LHCN-M2 (cell line): ENCODE measurements at places on chromosomes 7 and 10. TPM values are rescaled to one million over a fixed set of nuclear protein-coding genes. Genes with fewer than 3 reads are reported as not detected.
A peak's percentile ranks its signal among the peaks of the same experiment; 100 is the strongest.

DNA sequence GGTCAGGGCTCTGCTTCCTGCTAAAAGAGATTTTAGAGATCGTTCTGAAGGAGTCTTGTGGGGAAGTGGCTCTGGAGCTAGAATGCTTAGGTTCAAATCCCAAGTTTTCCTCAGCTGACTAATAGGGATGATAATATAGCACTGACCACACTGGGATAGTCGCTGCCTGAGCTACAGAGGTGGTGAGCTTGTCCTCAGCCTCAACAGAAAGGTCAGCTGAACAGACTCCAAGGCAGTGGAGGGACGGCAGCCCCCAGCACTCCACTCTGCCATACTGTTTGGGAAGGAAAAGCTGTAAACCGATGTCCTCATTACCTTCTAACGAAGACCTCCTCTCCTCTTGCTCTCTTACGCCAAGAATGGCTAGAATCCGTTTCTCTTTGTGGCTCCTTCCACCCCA is 36.2 kb downstream of the KAT6B start:
- no peak for DNase-seq

- peak; percentile 97 for DNase-seq
Measured at GRCh38 chr7:80918909-80919721, at the start of gene SEMA3C. TSS of gene SEMA3C (minus strand) at chr7:80919051. CDS start at chr7:80916781, 2,270 bp downstream.

GRCh38 chr10:62095181-62096122 is 173.2 kb downstream of the RTKN2 start:
- no peak for DNase-seq

- DNase-seq, result no peak
Measured at GRCh38 chr10:49257154-49257553, 41.8 kb upstream of the C10orf71 start.

DNA sequence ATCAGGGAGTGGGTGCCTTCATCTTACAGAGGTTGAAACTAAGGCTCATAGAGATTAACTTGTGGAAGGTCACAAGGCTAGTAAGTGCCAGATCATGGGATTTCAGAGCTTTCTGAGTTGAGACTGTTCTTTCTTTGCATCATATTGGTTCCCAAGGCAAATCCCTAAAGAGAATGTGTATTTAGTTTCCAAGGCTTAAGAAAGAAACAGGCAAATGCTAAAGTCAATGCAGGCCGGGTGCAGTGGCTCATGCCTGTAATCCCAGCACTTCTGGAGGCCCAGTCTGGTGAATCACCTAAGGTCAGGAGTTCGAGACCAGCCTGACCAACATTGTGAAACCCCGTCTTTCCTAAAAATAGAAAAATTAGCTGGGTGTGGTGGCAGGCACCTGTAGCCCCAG is 19.8 kb downstream of the CDK1 start:
- peak; percentile 61 for DNase-seq

GRCh38 chr7:25711940-25712339 is 440.1 kb upstream of the NFE2L3 start:
- DNase-seq, result no peak

GIMAP7 gene
- total RNA-seq, result not detected in 2 replicates
